ENCODE measurements at places on chromosomes 7 and 10. TPM values are rescaled to one million over a fixed set of nuclear protein-coding genes. Genes with fewer than 3 reads are reported as not detected.

THAP5 gene
- total RNA-seq: 28.7 TPM

ZNF862 gene
- 32.5 TPM for total RNA-seq

GTF2IRD1 gene
- 4.0 TPM for total RNA-seq

CXCL12 gene
- total RNA-seq: not detected

PRPS1L1 gene
- total RNA-seq: not detected

OPN1SW gene
- total RNA-seq: not detected

ACTL6B gene
- total RNA-seq: not detected

GJD4 gene
- not detected for total RNA-seq

DNA sequence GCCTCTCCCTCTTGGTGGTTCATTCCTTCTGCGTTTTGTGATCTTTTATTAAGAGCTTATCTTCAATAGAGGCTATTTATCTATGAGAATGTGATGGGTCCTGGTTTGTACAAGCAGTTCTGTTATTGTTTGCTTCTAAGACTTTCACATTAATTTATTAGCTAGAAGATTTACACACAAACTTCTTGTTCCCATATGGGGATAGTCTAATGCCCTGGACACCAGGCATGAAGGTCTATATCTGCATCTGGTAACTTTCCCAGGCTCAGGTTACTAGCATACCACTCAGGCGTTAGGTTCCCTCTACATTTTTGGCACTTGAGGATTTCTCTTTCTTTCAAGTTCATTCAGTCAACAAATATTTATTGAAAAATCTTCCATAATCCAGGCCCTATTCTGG is 7.7 kb downstream of the XPNPEP1 start:
- peaks cover 77% of the 10 kb centered on the region for H3K4me1 ChIP-seq
- H3K27ac ChIP-seq: peak overlapping the region; percentile 74
- H3K27me3 ChIP-seq: no peaks in the 10 kb centered on the region
- no peak for DNase-seq

- no peaks in the 10 kb centered on the region for H3K36me3 ChIP-seq
- H3K27me3 ChIP-seq: no peaks in the 10 kb centered on the region
- no peaks in the 10 kb centered on the region for H3K4me1 ChIP-seq
- H3K4me3 ChIP-seq: no peak overlapping the region
These were observed 317.8 kb downstream of the SNX13 start for GRCh38 chr7:17622451-17622850.

DNA sequence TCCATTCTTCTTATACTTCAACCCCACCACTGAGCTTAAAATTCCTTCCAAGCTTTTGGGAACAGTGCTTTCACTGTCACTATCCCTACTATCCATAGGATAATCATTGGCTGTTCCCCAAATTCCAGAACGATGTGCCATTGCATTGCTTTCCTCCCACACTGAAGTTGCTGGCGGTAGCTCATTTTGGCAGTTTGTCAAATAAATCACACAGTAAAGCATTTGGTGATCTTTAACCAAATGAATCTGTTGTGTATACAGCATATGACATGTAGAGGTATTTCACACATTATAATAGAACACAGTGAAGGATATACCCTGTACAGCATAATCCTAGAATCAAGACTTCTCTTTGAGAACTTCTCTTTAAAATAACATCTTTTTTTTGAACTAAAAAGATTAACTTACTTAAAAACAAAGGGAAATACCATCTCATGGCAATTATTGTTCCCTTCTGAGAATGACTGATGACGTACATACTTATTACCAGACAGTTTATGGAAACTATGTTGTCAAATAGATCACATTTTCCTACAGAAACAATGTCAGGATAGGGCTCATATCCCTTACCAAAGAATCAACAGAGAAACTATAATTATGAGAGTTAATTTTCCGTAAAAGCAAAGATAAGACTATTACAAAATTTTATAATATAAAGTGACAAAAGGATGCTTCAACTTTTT is 93.6 kb downstream of the CTNNA3 start:
- no peaks in the 10 kb centered on the region for H3K36me3 ChIP-seq
- H3K27ac ChIP-seq: no peak overlapping the region
- peaks cover 5% of the 10 kb centered on the region for H3K27me3 ChIP-seq
- no peak for DNase-seq
- no peak overlapping the region for H3K4me3 ChIP-seq
- peaks cover 5% of the 10 kb centered on the region for H3K4me1 ChIP-seq

GRCh38 chr7:98174334-98175259 is 36.6 kb upstream of the BHLHA15 start:
- no peak for DNase-seq
- no peak overlapping the region for H3K4me3 ChIP-seq
- no peaks in the 10 kb centered on the region for H3K4me1 ChIP-seq
- H3K36me3 ChIP-seq: peaks cover 7% of the 10 kb centered on the region
- H3K27me3 ChIP-seq: no peaks in the 10 kb centered on the region

- no peak for DNase-seq
- no peaks in the 10 kb centered on the region for H3K27me3 ChIP-seq
- no peak overlapping the region for H3K27ac ChIP-seq
These were observed 162.2 kb downstream of the AOAH start for GRCh38 chr7:36562121-36562520.

GRCh38 chr10:73110345-73110849 is at the start of gene NUDT13:
Gene NUDT13 (plus strand): TSS chr10:73110455. CDS start chr10:73114366, 3,911 bp downstream.
- H3K36me3 ChIP-seq: peaks cover 34% of the 10 kb centered on the region
- H3K27ac ChIP-seq: peak within 1 kb of the TSS; percentile 81
- DNase-seq: peak; percentile 46

DNA sequence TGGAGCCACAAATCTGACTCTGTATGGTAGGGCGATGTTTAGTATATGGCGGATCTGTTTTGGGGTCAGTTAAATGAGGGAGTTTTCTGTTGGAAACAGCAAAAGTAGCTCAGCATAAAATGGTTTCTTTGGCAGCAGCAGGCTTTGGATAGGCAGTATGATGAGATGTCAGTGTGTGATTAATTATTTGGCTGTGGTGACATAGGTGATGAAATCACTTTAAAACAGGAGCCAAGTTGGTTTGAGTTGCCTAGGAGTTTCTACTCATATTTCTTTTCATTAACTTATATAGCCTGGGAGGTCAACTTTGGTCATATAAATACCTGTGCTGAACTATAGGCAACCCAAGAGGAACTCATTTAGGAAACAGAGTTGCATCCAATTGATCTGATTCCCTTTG is 291.2 kb downstream of the LRMDA start:
- H3K4me1 ChIP-seq: no peaks in the 10 kb centered on the region
- H3K4me3 ChIP-seq: no peak overlapping the region
- H3K27ac ChIP-seq: no peak overlapping the region
- no peaks in the 10 kb centered on the region for H3K36me3 ChIP-seq

GRCh38 chr7:23472046-23472445 is 1.8 kb upstream of the IGF2BP3 start:
- peaks cover 49% of the 10 kb centered on the region for H3K4me1 ChIP-seq
- no peak overlapping the region for H3K27ac ChIP-seq
- no peak for DNase-seq
- peaks cover 72% of the 10 kb centered on the region for H3K27me3 ChIP-seq
- peaks cover 4% of the 10 kb centered on the region for H3K36me3 ChIP-seq

DNA sequence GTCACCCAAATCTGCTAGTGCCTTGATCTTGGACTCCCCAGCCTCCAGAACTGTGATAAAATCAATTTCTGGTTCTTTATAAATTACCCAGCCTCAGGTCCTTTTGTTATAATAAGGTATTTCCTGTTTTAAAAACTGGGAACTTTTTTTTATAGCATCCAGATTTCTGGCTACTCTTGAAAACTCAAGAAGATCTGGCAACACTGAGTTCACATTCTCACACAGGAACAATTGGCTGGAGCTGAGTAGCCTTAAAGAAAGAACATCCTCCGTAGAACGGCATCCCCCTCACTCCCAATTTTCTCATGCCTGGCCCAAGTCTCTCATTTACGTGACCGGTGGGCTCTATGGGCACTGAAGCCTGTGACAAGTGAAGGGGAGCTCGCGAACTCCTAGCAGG is 47.1 kb downstream of the SLC35G1 start:
- no peaks in the 10 kb centered on the region for H3K36me3 ChIP-seq
- no peaks in the 10 kb centered on the region for H3K4me1 ChIP-seq
- no peak overlapping the region for H3K27ac ChIP-seq
- DNase-seq: no peak
- no peak overlapping the region for H3K4me3 ChIP-seq
- H3K27me3 ChIP-seq: no peaks in the 10 kb centered on the region

DNA sequence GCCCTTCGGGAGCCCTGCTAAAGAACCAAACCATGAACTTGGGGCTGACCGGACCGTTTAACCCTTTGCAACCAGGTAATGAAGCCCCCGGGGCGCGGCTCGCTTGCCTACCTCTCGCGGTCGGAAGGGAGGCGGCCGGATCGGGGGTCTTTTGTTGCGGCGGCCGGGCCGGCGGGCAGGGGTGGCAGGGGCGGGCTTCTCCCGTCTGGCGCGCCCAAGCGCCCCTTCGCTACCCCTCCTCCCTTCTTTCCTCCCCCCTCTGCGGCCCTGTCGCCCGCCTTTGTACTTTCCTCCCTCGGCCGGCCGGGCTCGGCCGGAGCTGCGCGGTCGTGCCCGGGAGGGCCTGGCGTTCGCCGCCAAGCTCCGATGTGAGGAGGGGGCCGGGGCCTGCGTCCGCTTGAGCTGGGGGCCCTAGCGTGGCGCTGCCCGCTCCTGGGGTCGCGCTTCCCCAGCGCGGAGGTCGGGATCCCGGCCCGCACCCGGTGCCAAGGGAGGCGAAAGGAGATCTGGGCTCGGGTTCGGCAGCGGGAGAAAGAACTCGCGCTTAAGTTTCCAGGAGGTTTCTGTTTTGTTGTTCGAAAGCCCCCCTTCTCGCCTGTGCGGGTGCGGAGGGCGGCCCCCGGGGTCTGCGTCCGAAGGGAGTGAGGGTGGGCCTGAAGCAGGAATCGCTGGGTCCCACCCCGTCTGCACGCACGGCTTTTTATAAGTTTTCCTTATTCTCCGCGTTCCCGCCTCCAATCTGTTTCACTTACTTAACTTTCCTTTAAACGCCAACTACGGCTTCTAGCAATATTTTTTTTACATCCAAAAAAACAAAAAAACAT is 436.8 kb upstream of the GALNT17 start:
- peak overlapping the region; percentile 78 for H3K4me3 ChIP-seq
- H3K27ac ChIP-seq: peak overlapping the region; percentile 49
- DNase-seq: no peak
- H3K36me3 ChIP-seq: no peaks in the 10 kb centered on the region
- peaks cover 33% of the 10 kb centered on the region for H3K27me3 ChIP-seq

GRCh38 chr10:75773813-75774782 is 342.7 kb downstream of the LRMDA start:
- H3K4me1 ChIP-seq: peaks cover 18% of the 10 kb centered on the region
- H3K4me3 ChIP-seq: no peak overlapping the region
- H3K27me3 ChIP-seq: no peaks in the 10 kb centered on the region
- no peak overlapping the region for H3K27ac ChIP-seq
- no peak for DNase-seq

DNA sequence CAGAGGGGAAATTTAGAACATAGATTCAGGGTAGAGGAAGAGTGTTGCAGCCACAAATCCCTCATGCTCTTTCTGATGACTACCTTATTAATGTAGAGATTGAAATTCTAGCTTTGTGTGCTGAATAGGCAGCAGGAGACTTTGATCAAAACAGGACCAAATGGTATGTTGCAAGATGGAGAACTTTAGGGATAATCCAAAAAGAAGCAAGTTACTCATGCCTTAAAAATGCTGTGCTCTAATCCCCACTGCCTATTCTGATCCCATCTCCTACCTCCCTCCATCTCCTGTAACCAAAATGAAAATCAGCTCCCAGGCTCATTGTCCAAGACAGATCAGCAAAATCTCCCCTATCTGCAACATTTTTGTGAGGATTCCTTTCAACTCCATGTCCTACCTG is 31.3 kb downstream of the CH25H start:
- peaks cover 29% of the 10 kb centered on the region for H3K27me3 ChIP-seq
- H3K4me3 ChIP-seq: no peak overlapping the region
- no peaks in the 10 kb centered on the region for H3K4me1 ChIP-seq

All from activated CD4-positive, alpha-beta memory T cell treated with anti-CD3 and anti-CD28 coated beads, Interleukin-2, amount 10 ng/mL, durations not matched to agents 7 days and 5 days (primary cell).